ENCODE measurements at places on chromosomes 16 and 17.

DNA sequence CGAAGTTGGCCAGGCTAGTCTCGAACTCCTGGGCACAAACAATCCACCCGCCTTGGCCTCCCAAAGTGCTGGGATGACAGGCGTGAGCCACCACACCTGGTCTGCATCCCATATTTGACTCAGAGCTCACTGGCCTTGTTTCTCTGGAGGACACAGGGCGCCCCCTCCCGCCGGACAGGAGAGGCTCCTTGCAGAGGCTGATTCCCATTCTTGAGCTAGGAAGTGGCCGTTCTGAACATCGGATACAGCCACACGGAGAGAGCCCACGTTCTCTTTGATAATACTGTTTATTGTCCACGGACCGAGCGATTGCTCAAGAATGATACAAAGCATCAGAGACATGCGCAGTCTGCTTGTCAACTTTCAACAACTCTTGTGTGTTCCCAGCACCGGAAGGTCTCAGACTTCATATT, 12.1 kb upstream of the USP36 start:
- DNase-seq: no peak

DNA sequence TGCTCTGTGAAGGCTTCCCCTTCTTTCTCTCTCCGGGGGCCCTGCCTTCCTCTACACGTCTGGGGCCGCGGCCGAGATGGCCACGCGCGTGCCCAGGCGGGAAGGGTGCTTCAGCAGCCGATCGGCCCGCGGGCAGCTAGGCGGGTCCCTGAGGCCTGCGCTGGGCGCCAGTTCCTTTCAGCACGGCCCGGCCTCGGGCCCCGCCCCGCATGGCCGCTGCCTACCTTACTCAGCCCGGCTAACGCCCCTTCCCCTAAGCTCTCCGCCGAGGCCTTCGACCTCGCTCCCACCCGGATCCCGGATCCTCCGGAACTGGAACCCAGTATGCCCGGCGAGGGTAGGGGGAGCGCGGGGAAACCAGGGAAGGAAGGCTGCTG, 335 bp downstream of the TMEM11 start:
- DNase-seq: peak; percentile 42

GRCh38 chr17:57242148-57242547, 14.2 kb upstream of the MSI2 start:
- no peak for DNase-seq

DNA sequence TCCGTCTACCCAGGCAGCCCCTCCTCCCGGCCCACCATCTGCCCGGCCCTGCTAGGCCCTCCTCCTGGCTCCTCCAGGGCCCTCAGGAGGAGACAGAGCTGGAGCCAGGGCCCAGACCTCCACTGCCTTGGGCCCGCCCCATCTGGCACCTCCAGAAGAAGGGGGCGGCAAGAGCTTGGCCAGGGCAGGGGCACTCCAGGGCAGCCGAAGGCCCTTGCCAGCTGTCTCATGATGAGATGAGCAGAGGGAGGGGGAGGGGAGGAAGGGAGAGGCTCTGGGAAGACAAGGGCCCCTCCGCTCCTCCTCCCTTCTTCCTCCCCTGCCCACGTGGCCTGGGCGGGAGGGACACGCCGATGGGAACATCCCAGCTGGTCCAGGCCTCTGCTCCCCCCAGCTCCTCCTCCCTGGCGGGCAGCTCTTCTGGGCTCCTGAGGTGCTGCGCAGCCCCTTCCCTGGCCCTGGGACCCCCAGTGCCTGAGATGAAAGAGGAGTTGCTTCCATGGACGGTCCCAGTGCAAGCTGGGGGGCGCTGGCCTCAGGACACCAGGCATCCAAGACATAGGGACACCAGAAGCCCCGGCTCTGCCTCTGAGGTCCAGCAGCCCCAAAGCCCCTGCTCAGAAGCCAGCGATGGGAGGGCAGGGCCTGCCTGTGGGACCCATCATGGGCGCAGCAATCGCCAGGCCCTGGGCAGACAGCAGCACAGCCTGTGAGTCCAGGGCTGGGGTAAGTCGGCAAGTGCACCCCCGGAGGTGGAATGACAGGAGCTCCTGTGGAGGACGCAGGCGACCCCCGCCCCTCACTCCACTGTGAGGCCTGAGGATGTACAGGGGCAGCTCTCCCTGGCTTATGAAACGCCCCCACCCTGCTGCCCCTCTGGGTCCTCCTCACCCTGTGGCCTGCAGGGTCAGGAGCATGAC, 23.6 kb upstream of the ENPP7 start:
- DNase-seq: no peak

GRCh38 chr17:21095735-21096134, 31.0 kb upstream of the DHRS7B start:
- no peak for DNase-seq

- no peak for DNase-seq
These were observed at the start of gene TMEM235 for GRCh38 chr17:78230996-78231935. Gene TMEM235 (plus strand): TSS chr17:78231631. CDS start chr17:78232024, 393 bp downstream.

GRCh38 chr16:56945847-56946527, 14.0 kb downstream of the HERPUD1 start:
- no peak for DNase-seq

DNA sequence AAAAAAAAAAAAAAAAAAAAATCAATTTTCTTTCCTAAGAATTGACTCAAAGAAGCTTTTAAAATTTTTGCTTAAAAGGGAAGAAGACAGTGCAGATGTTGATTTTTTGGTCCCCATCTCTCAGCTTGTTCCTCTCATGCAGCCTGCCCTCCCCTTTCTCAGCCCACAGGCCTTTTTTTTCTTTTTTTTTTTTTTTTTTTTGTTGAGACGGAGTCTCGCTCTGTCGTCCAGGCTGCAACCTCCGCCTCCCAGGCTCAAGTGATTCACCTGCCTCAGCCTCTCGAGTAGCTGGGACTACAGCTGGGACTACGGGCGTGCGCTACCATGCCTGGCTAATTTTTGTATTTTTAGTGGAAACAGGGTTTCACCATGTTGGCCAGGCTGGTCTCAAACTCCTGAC, 17.7 kb downstream of the YPEL2 start:
- DNase-seq: no peak

GRCh38 chr17:8468127-8468526, 32.4 kb downstream of the NDEL1 start:
- no peak for DNase-seq

- no peak for DNase-seq
These were observed 964.4 kb upstream of the GOT2 start for GRCh38 chr16:59698346-59699020.

DNA sequence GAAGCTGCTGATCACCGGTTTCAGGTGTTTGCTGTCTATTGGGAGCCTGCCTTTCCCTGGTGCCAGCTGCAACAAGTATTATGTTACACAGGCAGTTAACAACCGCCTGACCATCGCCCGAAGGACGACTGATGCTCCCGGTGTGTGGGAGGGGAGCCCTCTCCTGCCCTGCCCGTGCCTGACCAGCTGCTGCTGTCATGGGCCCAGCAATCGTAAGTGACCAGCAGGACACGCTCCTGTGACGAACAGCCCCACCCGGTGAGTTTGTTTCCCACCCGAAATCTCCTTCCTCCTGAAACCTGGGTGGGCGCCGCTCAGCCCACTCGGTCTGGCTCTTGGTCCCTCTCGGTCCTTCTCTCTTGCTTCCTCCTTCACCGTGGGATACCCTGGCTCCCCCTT, 17.9 kb upstream of the UBE2I start:
- DNase-seq: peak; percentile 74

GRCh38 chr17:61467416-61468262, 15.4 kb downstream of the TBX4 start:
- DNase-seq: no peak

GRCh38 chr17:53819956-53820355, 2.8 kb upstream of the KIF2B start:
- no peak for DNase-seq

GRCh38 chr17:2690165-2691068, 21.1 kb downstream of the CLUH start:
- DNase-seq: no peak

- no peak for DNase-seq
These were observed 15.1 kb downstream of the SLC5A10 start for GRCh38 chr17:18966831-18967624.

- DNase-seq: no peak
These were observed 28.4 kb upstream of the SLC12A3 start for GRCh38 chr16:56836410-56837230.

GRCh38 chr16:55233464-55233863, 90.5 kb upstream of the IRX6 start:
- no peak for DNase-seq

DNA sequence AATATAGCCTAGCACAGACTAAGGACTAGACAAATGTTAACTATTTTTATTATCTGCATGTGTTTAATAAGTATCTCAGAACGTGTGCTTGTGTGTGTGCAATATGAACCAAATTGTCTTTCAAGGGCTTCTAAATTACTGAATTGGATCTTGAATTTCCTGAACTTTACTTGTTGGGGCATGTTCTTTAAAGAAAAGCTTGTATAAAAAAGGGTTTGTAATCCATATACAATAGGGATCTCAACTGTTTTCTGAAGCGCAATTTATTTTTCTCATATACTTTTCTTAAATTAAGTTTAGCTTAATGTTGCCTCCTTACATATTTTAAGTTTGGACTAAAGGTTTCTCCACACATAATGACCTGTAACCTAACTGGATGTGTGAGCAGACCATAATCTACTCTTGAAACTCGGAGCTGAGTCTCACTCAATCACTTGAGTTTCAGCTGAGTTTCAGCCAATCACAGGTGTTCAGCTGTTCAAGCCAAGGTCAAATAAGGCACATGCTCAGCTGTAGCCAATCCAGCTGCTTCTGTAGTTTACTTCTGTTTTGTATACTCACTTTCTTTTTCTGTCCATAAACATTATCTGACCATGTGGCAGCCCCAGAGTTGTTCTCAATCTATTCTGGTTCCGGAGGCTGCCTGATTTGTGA, 72.3 kb downstream of the CDK5R1 start:
- no peak for DNase-seq

GRCh38 chr17:61253937-61254574, 145.6 kb upstream of the TBX2 start:
- no peak for DNase-seq

- no peak for DNase-seq
These were observed 426.6 kb upstream of the CDH11 start for GRCh38 chr16:65548470-65548869.

DNA sequence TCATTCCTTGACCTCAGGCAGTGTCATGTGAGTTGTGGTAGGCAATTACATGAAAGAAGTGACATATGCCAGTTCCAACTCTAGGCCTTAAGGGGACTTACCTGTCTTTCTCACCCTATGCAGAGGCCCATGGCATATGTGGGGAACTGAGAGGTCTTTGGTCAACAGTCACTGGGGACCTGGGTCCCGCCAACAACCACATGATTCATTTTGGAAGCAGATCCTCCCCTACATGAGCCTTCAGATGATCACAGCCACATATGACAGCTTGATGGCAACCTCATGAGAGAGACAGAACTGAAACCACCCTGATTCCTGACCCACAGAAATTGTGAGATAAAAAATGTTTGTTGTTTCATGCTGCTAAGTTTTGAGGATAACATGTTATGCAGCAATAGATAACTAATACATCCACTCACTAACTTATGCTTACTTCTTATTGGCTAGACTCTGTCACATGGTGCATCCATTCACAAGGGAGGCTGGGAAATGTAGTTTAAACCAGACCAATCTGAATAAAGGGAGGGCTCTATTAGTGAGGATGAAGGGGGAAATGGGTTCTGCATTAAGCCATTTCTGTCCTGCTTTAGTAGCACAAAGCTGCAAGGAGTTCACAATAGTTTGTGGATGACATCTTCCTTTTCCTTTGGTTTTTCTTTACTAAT, 298.2 kb downstream of the HAPSTR1 start:
- DNase-seq: no peak

DNA sequence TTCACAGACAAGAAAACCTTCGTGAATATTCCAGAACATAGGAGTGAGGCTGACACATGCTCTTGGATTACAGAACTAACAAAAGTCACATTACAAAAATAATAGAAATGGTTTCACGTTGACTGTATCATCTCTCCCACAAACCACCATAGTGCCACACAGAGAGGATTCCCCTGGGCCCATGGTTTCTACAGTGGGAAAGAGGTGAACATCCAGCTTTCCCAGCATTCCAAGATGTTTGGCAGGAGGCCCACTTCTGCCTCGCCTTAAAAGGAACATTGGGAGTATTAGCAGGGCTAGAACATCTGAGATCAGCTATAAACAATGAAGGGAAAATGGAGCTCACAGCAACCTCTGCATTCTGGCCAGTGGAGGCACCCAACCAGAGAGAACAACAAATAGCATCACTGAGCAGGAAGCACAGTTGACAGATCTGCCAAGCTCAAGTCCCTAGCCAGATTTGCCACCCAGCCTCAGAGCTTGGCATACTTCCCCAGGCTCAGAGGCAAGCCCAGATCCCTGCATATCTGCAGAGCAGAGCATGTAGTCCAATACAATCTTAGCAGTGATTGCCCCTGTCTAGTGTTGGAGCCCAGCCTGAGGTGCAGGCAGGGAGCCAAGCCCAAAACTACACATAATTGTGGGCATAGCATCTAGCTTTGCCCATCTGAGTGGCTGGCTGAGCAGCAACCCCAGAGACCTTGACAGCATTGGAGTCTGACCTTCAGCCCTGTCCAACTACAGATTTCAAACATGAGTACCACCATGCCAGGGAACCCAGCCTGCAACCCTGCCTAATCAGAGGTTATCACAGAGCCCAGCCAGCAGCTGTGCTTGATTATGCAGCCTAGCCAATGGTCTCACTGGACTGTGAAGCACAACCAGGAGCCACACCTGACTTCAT, 260.4 kb downstream of the CEP112 start:
- no peak for DNase-seq

GRCh38 chr17:35740997-35741931, 9.8 kb downstream of the RASL10B start:
- no peak for DNase-seq

- DNase-seq: no peak
These were observed 434.5 kb downstream of the SHISA9 start for GRCh38 chr16:13335879-13336278.

GRCh38 chr17:75271233-75271954, 363 bp upstream of the MIF4GD start:
- peak; percentile 64 for DNase-seq

- peak; percentile 74 for DNase-seq
These were observed 19.6 kb downstream of the AKAP10 start for GRCh38 chr17:19958023-19958422.

DNA sequence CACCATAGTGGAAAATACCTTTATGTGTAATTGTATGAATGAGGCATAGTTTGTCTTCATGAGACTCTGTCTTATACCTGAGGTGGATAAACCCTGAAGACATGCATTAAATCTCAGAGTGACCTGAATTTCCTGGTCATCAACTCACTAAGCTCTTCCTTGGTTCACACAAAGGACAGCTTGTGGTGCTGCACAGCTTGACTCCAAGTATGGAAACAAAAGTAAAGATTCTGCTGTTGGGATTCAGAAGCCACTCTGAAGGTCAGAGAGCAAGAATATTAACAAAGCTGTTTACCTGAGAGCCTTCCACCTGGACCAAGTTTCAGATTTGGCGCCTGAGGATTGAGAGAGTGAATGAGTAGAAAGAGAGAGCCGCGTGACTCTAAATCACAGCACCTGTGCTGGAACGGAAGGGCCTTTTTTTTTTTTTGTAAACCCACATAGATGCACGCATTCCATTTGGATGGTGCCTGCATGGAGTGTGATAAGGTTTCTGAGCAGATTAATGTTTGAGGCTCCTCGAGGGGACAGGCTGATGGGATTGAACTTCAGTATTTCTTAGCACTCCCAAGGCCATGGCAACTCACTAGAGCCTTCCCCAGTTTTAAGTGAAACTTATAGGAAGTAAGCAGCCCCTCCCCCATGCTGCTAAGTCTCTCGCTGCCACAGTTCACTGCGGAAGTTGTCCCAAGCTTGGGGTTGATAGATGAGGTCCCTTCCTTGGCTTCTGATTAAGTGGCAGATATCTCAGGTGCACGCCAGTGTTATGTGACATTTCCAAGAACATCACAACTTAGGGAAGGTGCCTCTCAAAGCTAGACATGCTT, 28.7 kb downstream of the CALB2 start:
- no peak for DNase-seq

All from SW480 (cell line).